ENCODE measurements at places on chromosomes 1 and 21.

GRCh38 chr21:16891821-16892220, 621.0 kb upstream of the CXADR start:
- no peak for DNase-seq

DNA sequence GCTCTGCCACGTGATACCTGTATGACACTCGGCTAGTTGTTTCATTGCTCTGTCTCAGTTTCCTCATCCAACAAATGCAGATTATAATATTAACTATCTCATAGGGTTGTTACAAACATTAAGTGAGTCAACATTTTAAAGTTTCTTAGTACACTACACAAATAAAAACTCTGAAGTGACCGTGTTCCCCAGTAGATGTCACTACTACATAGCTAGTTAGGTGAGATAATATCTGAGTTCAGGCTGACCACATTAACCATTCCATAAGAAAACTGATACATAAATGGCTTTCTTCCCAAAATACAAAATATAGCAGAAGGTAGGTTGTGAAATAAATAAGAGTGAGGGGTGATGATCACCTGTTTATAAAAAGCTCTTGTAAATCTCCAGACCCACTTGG, 214.1 kb downstream of the NUF2 start:
- no peak for DNase-seq

- DNase-seq: no peak
Measured at GRCh38 chr1:168099337-168099801, 37.4 kb downstream of the GPR161 start.

GRCh38 chr1:155650231-155650757, 38.3 kb downstream of the YY1AP1 start:
- no peak for DNase-seq

DNA sequence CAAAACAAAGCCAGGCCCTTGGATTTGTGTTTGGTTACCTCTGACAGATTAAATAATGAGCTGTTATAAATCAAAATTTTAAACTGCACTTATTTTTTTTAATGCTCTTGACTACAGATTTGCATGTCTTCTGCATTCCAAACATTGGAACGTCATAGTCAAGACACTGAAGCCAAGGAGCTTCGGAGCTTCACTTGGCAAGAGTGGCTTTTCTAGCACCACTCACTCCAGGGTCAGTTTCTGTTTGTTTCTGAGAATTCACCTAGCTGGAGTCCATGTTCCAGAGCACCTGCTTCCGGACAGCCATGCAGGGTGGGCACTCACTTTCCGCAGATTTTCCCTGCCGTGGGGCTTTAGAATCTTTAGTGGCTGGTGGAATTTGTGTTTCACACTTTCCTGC, 202.9 kb downstream of the ZP4 start:
- DNase-seq: no peak

DNA sequence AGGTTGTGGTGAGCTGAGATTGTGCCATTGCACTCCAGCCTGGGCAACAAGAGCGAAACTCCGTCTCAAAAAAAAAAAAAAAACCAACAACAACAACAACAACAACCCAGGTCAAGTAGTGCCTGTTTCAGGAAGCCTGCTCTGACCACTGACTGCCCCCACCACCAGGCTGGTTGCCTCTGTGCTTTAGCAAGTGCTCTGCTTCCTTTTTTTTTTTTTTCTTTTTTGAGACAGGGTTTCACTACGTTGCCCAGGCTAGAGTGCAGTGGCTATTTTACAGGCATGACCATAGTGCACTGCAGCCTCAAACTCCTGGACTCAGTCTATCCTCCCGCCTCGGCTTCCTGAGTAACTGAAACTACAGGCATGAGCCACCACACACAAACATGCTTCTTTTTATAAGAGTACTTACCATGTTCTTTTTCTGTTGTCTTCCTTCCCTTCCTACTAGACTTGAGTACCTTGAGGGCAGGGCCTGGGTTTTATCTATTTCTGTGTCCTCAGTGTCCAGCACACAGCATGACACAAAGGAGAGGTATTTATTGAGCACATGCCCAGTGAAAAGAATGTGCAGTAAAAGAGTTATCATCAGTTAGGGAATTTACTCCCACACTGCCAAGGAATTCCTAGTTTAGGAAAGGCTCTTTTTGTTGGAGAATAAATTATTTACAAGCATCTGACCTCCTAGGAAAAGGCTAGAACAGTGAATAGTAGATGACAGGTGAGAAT, 9.9 kb upstream of the COA7 start:
- DNase-seq: no peak

- DNase-seq: no peak
Measured at GRCh38 chr21:45290948-45291612, 3.4 kb upstream of the POFUT2 start.

DNA sequence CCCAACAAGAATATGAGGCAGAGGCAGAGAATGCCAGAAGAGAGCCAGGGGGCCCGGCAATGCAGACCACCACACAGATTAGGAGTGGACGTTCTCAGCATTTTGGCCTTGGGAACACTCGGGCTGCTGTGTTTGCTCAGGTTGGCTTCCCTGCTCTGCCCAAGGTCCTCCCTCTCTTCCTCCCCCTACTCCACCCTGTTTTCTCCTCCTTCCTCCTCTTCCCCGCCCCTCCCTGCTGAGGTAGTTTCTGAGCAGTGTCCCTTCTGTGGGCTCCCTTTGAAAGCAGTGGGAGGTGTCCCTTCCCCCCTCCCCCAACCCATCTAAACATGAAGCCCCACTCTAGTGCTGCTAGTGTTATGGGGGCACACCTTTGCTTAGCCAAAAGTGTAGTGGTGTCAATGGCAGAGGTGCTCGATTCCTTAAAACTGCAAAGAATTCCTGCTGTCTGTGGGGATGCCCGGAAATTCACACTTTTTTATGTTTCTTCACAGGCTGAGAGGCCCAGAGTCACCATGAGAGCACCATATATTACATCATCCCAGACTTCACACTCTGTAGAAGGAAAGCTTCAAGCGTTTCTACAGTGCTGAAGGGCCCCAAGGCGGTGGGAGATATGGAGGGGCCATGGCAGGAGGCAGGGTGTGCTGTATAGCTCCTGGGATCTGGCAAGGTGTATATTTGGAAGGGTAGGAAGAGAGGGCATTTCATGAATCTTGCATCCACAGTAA, at the start of gene HHIPL2:
TSS of gene HHIPL2 (minus strand) at position 161 of the 728 bp plus-strand sequence. CDS start at position 101, 60 bp downstream.
- no peak for DNase-seq

DNA sequence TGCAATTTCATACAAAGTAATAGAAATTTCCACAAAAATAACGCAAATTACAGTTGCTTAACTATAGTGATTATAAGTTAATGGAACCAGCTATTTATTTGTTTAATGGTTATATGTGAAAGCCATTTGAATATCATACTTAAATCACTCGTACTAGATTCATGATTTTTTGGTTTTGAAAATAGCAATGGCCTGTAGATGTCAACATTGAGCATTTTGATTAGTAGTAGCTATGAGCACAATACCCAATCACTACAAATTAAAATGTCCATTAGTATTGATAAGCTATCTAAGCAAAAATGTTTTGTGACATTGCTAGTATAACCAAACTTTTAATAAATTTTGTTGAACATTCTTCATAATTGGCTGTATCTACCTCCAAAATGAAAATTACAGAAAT, 10.0 kb downstream of the COL24A1 start:
- DNase-seq: no peak

DNA sequence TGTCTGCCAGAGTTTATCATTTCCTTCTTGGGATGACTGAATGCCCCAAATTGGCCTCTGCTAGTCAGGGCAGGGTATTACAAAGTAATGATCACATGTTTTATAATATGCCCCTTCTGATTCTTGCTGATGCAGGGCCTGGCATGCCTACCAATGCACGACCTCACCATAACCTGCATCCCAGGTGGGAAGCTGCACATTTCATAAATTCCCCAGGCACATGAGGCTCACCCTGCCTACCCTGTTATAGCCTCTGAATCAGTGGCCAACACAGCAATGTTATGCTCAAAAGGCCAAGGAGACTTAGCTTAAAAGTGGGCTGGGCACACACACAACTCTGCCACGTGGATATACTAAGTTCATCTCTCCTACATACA, 28.0 kb upstream of the XPR1 start:
- DNase-seq: no peak

- DNase-seq: no peak
Measured at GRCh38 chr1:164780111-164780812, 221.3 kb downstream of the PBX1 start.

GRCh38 chr1:153513023-153513422, 22.8 kb downstream of the S100A6 start:
- DNase-seq: no peak

DNA sequence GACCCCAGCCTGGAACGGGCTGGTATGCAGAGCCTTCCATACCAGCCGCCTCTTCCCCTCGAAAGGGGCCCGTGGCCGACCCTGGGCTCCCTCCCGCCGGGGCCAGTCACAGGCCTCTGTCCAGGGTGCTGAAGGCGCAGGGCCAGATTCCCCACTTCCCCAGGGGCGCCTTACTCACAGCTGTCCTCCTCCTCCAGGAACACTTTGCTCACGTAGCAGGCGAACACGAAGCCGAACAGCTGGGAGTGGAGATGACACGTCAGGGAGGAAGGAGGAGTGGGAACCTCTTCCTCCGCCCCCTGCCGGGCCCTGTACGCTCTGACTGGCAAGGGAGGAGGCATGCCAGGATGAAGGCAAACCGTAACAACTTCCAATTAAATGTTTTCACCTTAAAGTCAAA, 57.3 kb downstream of the NKAIN1 start:
- DNase-seq: peak; percentile 87

GRCh38 chr1:94925004-94925403, 1.9 kb downstream of the CNN3 start:
- DNase-seq: no peak

- DNase-seq: peak; percentile 39
Measured at GRCh38 chr1:92411511-92411910, 75.2 kb downstream of the GFI1 start.

- DNase-seq: no peak
Measured at GRCh38 chr1:8821084-8821483, 3.6 kb upstream of the RERE start.

DNA sequence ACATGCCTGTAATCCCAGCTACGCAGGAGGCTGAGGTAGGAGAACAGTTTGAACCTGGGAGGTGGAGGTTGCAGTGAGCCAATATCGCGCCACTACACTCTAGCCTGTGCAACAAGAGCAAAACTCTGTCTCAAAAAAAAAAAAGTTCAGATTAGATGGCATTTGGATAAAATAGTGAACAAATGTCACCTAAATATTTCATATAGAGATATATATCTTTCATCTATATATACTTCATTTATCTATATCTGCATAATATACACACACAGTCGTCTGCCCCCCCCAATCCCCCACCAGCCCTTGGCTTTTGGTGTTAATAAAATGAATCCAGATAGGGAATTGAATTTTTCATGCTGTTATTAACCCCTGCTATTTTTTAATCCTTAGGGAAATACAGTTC, 5.0 kb downstream of the PPP1R15B start:
- no peak for DNase-seq

DNA sequence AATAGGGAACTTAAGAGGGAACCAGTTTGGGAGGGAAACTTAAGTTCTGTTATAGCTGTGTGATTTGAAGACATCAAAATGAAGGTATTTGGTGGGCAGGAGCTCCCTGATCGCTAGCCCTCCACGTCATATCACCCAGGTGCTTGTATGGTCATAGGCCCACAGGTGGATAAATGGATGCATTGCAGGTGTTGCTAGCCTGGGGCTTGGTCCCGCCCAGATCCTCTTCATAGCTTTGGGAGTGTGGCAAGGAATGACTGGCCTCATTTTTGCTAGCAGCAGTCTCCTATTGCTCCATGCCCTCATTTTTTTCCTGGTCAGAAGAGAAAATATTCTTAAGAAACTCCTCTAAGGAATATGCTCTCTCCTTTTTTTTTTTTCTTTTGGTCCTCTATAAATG, 11.3 kb downstream of the GNPAT start:
- DNase-seq: no peak

DNA sequence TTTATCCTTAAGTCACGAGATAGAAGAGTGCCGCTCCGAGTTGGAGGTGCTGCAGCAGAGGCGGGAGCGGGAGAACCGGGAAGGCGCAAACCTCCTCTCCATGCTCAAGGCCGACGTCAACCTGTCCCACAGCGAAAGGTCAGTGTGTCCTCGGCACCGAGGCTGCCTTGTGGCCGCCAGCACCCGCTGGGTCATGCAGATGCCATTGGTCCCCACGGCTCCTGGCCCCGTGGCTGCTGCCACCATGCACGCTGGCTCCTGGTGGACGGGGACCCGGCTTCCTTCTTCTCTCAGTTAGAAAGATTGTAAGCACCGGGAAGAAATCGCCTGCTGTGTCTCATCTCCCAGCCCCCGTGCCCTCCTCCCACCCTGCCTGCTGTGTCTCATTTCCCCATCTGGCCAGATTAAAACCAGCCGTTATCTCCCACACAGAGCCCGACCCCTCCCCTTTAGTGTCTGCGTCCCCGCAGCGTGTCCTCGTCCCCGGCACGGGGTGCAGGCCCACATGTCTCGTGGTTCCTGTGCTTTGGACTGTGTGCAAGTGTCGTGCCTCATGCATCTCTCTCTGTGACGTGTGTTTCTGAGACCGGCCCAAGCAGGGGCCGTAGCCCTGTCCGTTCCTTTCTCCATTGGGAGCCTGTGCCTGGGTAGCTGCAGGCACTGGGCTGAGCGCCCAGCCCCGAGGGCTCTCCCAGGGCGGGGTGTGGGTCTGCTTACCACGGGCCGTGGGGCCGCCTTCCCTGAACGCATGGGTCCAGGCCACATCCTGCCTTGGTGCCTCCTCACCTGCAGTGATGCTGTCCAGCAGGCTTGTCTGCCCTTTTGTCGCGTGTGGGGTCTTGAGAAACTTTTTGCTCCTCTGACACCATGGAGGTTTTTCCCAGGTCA, 62.1 kb downstream of the PCNT start:
- DNase-seq: no peak

DNA sequence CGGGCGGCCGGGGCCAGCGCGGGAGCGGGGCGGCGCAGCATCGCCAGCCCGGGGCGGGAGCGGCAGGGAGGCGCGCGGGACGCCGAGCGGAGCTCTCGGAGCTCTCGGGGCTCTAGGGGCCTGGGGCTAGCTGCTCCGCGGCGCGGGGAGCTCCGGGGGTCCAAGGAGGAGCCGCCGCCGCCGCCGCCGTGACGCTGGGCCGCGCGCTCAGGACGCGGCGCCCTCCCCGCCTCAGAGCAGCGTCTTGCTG, 147 bp downstream of the CLSTN1 start:
- no peak for DNase-seq

GRCh38 chr1:29638281-29638680, 402.0 kb downstream of the PTPRU start:
- DNase-seq: no peak

- peak; percentile 68 for DNase-seq
Measured at GRCh38 chr1:241639623-241640148, 483 bp downstream of the CHML start.

- DNase-seq: no peak
Measured at GRCh38 chr1:73366734-73367413, 831.1 kb downstream of the LRRIQ3 start.

- DNase-seq: no peak
Measured at GRCh38 chr21:46173573-46173972, 10.7 kb downstream of the SPATC1L start.

- DNase-seq: no peak
Measured at GRCh38 chr21:42456457-42456856, 39.6 kb downstream of the RSPH1 start.

DNA sequence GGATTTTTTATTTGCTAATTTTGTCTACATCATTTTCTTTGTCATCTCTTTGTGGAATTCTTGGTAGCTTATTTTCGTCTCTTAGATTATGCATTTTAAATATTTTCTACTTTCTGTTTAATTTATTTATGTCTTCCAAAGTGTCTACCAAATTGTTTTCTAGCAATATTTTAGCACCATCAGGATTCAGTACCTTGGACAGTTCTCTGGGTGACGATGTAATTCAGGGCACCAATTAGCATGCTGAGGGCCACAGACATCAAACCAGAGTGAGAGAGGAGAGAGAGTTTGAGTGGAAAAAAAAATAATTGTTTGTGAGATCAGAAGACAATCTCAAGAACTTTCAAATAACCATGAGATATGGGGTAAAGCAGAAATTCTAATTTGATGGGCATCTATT, 169.8 kb upstream of the CXADR start:
- peak; percentile 26 for DNase-seq

Measured in HEK293T (cell line).